Activated CD8-positive, alpha-beta memory T cell treated with anti-CD3 and anti-CD28 coated beads, Interleukin-2, amount 10 ng/mL, durations not matched to agents 7 days and 5 days (primary cell): ENCODE measurements at places on chromosomes 13 and 19. TPM values are rescaled to one million over a fixed set of nuclear protein-coding genes. Genes with fewer than 3 reads are reported as not detected.

RSPH6A gene
- 0.23 TPM for total RNA-seq

- H3K27ac ChIP-seq, result no peak overlapping the region
- H3K4me3 ChIP-seq, result no peak overlapping the region
Measured at GRCh38 chr19:6697291-6697690, 23.2 kb downstream of the C3 start.

DNA sequence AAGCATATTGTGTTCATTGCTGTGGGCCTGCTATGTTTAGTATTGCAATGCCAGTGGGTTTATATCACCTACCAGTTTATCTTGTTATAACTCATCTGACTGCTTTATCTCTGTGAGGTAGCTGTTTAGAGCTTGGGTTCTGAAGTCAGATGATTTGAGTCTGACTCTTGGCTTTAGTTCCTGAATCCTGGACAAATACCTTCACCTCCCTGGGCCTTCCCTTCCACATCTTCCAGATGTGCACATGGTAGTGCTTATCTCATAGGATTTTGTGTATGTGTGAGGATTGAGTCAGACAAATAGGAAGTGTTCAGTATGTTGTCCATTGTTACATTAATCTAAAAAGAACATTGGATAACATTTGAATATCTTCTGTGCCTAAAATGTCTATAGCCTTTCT is 63.5 kb upstream of the ANKRD10 start:
- no peak for DNase-seq
- peaks cover 73% of the 10 kb centered on the region for H3K27me3 ChIP-seq
- H3K4me1 ChIP-seq, result no peaks in the 10 kb centered on the region
- H3K27ac ChIP-seq, result no peak overlapping the region
- peaks cover 3% of the 10 kb centered on the region for H3K36me3 ChIP-seq
- H3K4me3 ChIP-seq, result no peak overlapping the region

- no peak overlapping the region for H3K4me3 ChIP-seq
- no peak for DNase-seq
- H3K36me3 ChIP-seq, result peaks cover 31% of the 10 kb centered on the region
Measured at GRCh38 chr19:11787536-11787935, 10.8 kb upstream of the ZNF491 start.

DNA sequence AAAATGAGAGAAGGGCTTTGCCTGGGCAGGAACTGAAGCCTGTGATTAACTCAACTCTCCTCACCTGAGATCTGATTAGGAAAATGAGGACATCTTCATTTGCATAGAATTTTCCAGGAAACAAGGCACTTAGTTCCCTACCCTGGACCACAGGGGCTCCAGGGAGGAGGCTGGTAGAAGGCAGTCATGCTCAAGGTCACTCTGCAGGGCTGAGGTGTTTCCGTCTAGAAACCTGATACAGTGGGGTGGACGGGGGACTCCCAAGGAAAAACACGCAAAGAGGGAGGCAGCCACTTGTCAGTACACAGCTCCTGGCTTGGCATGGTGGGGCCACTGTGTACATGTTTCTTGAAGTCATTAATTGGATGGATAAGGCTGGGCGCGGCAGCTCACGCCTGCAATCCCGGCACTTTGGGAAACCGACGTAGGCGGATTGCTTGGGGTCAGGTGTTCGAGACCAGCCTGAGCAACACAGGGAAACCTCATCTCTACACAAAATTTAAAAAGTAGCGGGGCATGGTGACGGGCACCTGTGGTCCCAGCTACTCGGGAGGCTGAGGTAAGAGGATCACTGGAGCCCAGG is 6.0 kb downstream of the KLK14 start:
- peaks cover 8% of the 10 kb centered on the region for H3K27me3 ChIP-seq
- H3K4me3 ChIP-seq, result no peak overlapping the region
- no peak for DNase-seq

DNA sequence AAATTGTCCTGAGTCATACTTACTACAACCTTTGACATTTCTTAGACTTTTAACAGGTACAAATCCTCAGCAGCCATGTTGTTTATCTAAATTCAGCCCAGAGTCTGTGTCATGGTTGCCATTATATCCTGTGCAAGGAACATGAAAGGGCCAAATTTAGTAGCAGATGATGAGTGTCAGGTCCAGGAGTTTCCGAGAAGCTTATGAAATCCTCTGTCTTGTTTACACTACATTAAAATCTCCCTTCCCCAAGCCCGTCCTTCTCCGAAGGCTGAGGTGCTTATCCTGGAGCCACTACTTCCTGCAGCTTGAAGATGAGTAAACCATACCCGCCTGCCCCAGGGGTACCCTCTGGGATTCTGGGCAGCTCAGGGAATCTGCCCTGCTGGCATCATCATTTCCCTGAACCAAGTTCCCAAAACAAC is 102.6 kb upstream of the SERP2 start:
- DNase-seq, result no peak
- peaks cover 12% of the 10 kb centered on the region for H3K36me3 ChIP-seq
- H3K4me1 ChIP-seq, result peaks cover 20% of the 10 kb centered on the region
- no peak overlapping the region for H3K4me3 ChIP-seq

DNA sequence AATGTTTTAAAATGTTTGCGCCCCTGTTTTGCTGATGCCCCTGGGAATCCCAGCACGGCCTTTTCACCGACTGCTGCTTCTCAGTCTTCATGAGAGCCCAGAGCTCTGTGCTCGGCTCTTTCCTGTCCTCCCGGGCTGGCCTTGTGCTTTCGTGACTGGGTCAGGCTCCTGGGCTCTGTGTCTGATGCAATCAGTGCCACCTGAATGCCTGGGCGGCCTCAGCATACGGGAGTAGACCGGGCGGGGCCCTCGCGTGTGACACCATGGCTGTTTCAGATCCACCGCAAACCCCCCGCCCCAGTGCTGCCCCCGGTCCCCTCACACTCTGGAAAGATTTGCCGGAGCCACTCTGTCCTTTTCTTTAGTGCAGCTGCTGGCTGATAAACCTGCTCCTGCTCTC is 21.4 kb downstream of the PABPC3 start:
- peaks cover 3% of the 10 kb centered on the region for H3K4me1 ChIP-seq
- peaks cover 48% of the 10 kb centered on the region for H3K27me3 ChIP-seq
- no peaks in the 10 kb centered on the region for H3K36me3 ChIP-seq
- no peak overlapping the region for H3K4me3 ChIP-seq
